Lung (tissue), 17 donors: ENCODE measurements at places on chromosomes 1 and 21. TPM values are rescaled to one million over a fixed set of nuclear protein-coding genes. Genes with fewer than 3 reads are reported as not detected.

Gene SRM
- 119 TPM for polyA plus RNA-seq

Gene ADCY10
- polyA plus RNA-seq = 0.10 TPM

Gene PCBP3
- polyA plus RNA-seq = 3.0 TPM

Gene ACTL8
- not detected for polyA plus RNA-seq

Gene SRRM1
- 42.3 TPM for polyA plus RNA-seq

Gene S100A2
- 261 TPM for polyA plus RNA-seq

Gene HMGB4
- polyA plus RNA-seq = not detected

Gene ENAH
- polyA plus RNA-seq = 21.5 TPM

Gene ITGB2
- 128 TPM for polyA plus RNA-seq

Gene RYR2
- polyA plus RNA-seq = 0.43 TPM

Gene MAEL
- polyA plus RNA-seq = 0.03 TPM

Gene GJB3
- 0.79 TPM for polyA plus RNA-seq

Gene OR2G2
- polyA plus RNA-seq = not detected
